ENCODE measurements at places on chromosomes 5 and 9.

DNA sequence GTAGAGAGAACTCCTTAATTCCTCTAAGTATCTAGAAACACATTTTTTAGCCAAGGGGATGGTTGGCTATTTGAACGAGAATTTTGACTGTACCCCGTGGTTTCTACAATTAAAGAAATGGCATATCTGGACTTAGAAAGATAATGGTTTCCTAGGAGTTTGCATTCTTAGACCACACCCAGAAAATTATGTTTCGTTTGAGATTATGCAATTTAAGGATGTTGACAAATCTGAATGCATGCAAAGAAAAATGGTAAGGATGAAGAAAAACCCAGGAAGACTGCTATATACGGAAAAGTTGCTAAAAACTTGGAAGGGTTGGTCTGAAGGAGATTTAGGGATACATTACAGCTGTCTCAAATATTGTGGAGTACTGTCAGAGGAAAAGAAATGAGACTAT, 538.5 kb upstream of the WWC1 start:
- no peak for DNase-seq

GRCh38 chr9:134410071-134410834, 84.0 kb downstream of the RXRA start:
- DNase-seq: no peak

GRCh38 chr9:37082214-37082765, 38.1 kb upstream of the ZCCHC7 start:
- DNase-seq: no peak

DNA sequence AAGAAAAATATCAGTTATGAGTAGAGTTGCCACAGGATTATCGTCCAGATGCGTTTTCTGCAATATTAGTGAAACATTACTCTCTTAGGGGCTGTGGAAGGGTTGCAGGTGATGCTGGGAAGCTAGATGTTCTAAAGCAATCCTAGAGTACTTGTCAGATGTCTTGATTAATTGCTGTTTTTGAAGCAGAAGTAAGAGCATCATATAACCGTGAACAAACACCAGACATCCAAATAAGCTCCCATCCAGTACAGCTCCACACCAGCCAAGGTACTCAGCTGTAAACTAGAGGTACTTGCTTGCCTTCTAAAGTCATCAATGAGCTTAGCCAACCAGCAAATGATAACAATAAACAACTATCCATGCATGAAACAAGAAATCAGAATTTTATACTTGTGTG, 131.1 kb downstream of the ST8SIA4 start:
- no peak for DNase-seq

GRCh38 chr9:93181672-93182435, 2.1 kb upstream of the WNK2 start:
- no peak for DNase-seq

GRCh38 chr9:109992293-109992692, 212.3 kb downstream of the PALM2AKAP2 start:
- no peak for DNase-seq

- DNase-seq: no peak
These were observed 1.1 kb downstream of the RICTOR start for GRCh38 chr5:39072925-39073766.

- no peak for DNase-seq
These were observed 54.4 kb downstream of the NEURL1B start for GRCh38 chr5:172695232-172696054.

GRCh38 chr5:79713727-79714126, 24.1 kb downstream of the CMYA5 start:
- DNase-seq: no peak

DNA sequence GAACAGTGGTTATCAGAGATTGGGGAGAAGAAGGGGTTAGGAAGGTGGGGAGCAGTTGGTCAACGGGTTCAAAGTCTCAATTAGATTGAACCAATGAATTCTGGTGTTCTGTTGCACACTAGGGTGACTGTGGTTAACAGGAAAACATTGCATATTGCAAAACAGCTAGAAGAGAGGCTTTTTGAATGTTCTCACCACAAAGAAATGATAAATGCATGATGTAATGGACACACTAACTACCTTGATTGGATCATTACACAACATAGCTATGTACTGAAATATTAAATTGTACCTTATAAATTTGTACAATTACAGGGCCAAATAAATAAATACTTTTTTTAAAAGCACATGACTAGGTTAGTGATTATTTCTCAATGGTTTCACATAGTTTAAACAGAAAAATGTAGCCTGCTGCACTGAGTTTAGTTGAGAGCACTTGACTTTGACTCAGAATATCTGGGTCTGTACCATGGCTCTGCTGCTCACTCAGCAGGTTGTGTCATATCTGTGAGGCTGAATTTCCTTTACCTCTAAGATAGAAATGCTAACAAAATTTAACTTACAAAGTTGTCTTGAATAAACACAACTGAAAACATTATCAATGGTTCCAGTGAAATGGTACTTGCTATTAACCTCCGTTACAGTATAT, 30.4 kb downstream of the NUDT12 start:
- DNase-seq: no peak

- no peak for DNase-seq
These were observed 6.8 kb downstream of the MACROH2A1 start for GRCh38 chr5:135392256-135392655.

- DNase-seq: no peak
These were observed 26.6 kb downstream of the SMARCA2 start for GRCh38 chr9:2041736-2042135.

- no peak for DNase-seq
These were observed 192.2 kb upstream of the C9orf72 start for GRCh38 chr9:27765266-27766072.

DNA sequence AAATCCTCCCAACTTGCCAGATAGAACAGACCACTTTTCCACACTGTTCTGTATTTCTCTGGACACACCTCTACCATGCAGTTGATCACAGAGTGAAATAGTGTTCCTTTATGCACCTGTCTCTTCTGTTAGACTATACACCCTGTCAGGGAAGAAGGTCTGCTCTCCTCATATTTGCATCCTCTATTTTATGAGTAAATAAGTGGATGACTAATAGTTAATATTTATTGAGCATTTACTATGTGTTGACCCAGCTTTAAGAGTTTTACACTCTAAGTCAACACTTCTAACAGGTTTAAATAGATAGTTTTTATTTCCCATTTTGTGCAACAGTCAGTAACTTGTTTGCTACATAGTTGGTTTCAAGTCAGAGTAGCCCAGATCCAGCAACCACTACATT, 452.8 kb upstream of the MPDZ start:
- DNase-seq: no peak

- DNase-seq: no peak
These were observed 159.6 kb downstream of the BNC2 start for GRCh38 chr9:16710888-16711287.

DNA sequence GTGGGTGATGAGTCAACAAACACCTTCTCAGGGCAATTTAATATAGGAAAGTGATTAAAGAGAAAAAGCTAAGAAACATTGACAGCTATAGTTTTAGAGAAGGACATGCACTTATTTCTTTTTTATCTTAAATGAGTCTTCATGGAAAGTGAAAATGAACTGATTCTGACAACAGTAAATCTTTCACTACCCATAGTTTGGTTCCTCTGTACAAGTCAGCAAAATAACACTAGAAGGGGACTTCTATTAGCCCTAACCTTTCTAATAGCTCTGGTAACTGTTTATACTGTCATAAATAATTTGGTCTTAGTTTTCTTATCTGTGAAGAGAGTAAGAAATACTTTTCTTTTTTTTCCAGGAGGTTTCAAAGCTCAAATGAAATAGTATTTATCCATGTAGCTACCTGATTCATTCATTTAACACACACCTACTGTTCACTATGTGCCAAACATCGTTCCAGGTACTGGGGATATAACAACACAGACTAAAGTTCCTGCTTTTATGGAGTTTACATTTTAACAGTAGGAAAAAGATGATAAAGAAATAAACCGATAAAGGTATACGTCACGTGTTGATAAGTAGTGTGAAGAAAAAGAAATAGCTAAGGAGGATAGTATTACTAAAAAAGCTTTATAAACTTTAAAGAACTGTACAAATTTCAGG, 148.2 kb downstream of the PCSK1 start:
- no peak for DNase-seq

- no peak for DNase-seq
These were observed 364.4 kb upstream of the CDH9 start for GRCh38 chr5:27402828-27403227.

DNA sequence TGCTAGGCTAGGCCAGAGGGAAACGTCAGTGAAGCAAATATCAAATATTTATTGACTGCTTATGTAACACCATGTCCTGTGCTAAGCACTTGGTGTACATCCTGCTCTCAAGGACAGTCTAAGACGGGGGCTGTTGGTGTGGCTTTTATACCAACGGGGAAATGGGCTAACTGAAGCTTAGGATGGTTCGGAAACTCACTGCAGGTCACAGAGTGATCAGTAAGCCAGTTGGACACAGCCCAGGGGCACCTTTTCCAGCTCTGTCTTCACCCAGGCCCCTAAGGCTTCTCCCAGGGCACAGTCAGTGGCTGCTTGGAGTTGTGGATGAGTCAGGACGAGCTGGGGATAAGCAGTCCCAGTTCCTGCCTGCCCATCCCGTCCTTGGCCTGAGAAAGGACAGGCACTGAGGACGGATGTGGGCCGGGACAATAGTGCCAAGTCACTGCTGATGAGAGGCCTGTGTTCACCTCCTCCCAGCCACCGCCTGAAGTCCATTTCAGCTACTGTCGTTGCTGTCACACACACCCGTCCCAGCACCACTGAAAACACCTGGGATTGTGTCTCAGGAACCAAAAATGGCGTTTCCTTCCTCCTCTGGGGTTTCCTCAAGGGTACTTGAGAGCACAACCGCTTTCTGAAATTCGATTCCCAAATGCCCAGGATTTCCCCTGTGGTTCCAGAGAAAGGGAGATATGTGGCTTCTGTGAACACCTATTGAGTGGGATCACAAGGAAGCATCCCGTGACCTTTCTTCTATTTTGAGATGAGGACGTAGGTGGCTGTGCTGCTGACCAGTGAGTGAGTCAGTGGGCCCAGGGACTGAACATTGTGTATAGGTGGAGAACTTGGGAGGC, 17.5 kb upstream of the SPRY4 start:
- no peak for DNase-seq

GRCh38 chr5:14665949-14666348, 1.4 kb downstream of the OTULIN start:
- no peak for DNase-seq

DNA sequence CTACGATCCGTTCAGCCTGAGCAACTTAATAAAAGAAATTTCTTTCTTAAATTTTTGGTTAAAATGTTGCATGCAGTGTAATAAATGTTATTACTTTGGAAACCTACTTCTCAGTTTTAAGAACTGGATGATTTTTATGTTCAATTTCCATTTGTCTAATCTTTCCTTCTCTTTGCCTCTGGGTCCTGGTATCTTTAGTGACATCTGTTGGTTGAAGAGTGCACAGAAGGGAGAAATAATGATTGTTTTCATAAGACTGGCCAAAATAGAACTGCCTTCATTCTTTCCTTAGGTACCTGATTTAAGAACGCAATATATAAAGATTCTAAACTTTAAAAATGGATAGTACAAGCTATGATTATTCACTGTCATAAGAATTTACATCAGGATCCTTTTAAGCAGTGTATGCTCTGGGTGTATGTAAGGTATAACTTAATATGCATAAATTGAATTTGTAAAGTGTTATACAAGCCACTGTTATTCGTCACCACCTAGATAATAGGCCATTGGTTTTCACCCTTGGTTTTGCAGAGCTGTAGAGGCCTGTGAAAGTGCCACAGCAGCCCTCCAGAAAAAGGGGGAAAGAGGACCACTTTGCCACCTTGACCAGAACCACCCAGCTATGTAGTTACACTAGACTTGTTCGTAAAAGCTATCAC, 82.8 kb upstream of the TLX3 start:
- no peak for DNase-seq

GRCh38 chr9:72812559-72813111, 140.2 kb downstream of the ALDH1A1 start:
- DNase-seq: no peak

- DNase-seq: no peak
These were observed 29.6 kb upstream of the PRDM12 start for GRCh38 chr9:130634801-130635200.

DNA sequence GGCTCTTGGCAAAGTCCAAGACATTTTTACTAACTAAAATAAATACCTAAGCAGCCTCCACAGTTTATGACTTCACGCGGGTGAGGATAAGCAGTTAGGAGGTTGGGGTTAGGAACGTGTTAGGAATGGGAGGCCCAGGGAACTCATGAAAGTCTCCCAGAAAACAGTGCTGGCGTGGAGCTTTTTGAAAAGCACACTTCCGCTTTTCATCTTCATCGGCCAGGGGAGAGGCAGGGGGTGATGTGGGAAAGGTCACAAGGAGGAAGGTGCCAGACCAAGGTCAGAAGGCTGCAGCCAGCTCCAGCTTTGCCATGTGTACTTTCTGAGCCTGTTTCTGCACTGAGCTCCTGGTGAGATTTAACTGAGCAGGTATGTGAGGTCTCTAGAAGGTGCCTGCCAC, 149.0 kb downstream of the PHF2 start:
- DNase-seq: no peak

Measured in activated naive CD8-positive, alpha-beta T cell treated with anti-CD3 and anti-CD28 coated beads, Interleukin-2, amount 50 U/mL, for 16 hours (primary cell).